ENCODE measurements at places on chromosomes 4 and X.

- no peak for DNase-seq
Observed at GRCh38 chr4:114015444-114015899, 36.0 kb upstream of the ARSJ start.

- DNase-seq = no peak
Observed at GRCh38 chr4:169650227-169650936, 30.0 kb downstream of the CLCN3 start.

DNA sequence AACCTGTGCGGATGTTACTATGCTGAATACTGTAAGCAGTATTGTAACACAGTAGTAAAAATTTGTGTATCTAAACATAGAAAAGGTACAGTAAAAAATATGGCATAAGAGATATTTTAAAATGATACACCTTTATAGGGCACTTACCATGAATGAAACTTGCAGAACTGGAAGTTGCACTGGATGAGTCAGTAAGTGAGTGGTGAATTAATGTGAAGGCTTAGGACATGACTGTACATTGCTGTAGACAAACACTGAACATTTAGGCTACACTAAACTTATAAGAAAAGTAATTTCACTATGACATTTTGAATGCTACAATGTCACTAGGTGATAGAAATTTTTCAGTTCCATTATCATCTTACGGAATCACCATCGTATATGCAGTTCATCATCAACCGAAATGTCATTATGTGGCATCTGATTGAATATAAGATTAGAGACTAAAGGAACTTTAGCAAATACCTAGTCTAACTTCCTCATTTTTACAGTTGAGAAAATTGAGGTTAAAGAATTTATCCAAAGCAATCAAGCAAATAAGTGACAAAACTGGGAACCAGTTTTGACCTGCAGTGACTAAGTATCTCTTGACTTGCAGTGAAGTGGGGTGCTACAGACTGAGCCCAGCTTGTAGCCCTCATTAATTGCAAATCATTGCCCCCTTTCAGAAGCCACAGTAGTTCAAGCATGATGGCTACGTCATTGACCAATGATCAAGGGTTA lies 55.3 kb downstream of the EGF start:
- no peak for DNase-seq

GRCh38 chr4:60846678-60847077 lies 353.4 kb upstream of the ADGRL3 start:
- no peak for DNase-seq

- no peak for DNase-seq
Observed at GRCh38 chrX:19569930-19570329, 54.6 kb upstream of the MAP3K15 start.

DNA sequence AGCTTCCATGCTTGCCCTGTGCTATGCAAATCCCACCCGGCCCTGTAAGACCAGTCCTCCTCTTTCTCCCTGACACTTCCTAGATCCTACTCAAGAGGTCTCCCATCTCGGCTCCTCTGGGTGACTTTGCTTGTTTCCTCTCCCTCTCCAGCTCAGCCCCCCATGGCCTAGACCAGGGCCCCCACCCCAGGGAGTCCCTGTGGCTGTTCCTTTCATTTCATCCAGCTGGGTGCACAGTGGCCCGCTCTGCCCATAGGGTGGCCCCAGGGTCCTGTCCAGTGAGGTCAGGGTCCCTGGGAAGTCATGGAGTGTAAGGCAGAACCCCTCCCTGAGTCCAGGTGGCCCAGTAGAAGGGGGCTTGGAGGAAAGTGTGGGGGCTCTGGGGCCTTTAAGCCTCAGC lies 52.3 kb upstream of the NKX1-1 start:
- no peak for DNase-seq

DNA sequence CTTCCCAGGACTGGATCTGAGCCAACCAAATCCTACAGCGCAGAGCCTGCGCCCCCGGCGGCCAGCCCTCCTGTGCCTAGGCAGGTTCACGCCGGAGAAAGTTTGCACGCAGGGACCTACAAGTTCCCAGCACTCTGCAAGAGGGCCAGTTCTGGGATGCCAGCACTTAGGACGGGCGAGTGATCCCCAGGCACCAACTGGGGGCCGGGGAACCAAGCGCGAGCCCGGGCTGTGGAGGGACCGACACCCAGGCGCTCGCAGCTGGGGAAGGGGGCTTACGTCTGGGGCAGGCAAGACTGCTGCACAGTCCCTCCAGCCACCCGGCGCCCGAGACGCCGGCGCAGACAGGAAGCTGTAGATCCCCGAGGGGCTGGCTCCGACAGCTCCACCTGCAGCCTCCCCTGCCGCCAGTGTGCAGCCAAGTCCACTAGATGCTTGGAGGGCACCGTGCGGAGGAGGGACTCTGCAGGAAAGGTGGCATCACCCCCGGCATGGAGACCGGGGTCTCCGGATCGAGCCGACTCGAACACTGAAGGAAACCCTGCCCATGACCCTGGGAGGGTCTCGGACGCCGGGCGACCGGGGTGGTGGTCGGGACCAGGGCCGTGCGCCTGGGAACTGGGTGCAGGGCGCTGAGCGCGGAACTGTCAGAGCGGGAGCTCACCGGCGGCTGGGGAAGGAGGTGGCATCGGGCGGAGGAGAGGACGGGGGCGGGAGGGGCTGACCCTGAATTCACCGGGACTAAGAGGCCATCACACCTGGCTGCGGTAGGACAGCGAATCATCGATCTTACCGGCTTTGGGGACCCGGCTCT lies 566 bp downstream of the CORIN start:
- DNase-seq = no peak

DNA sequence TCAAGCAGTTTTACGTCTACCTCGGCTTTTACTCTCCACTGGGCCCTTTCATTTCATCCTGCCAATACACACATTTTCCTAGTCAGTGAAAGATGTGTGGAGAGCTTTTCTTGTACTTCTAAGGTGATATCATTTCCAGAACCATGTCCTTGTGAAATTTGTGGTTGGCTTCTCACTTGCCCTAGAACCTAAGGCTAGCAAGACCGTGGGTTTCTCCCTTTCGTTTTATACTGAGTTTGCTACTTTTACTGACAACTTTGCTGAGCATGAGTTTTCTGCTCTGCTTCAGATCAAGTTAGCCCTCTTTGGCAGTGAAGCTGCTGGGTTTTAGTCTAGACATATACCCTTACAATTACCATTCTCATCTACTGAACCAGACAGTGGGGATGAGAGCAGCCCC lies 95.7 kb upstream of the FRMPD4 start:
- no peak for DNase-seq

DNA sequence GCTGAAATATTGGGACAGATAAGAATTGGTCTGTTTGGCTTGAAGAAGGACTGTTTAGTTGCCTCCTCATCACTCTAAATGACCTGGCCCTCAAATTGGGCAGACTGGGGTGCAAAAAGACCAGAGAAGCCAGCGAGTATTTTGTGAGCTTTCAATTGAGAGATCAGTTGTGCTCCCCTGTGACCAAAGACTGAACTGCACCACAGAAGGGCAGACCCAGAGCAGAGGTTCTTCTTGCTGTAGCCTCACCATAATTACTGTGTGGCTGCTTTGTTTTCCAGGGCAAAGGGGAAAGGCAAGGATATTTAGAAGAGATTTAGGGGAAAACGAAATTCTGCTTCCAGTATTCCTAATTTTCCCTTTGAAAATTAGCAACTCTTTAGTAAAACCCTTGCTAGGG lies 104.0 kb upstream of the MBNL3 start:
- peak; percentile 19 for DNase-seq

GRCh38 chrX:153650959-153651358 lies 4.0 kb downstream of the DUSP9 start:
- no peak for DNase-seq

GRCh38 chr4:158302076-158302866 lies 92.0 kb downstream of the TMEM144 start:
- DNase-seq = no peak

DNA sequence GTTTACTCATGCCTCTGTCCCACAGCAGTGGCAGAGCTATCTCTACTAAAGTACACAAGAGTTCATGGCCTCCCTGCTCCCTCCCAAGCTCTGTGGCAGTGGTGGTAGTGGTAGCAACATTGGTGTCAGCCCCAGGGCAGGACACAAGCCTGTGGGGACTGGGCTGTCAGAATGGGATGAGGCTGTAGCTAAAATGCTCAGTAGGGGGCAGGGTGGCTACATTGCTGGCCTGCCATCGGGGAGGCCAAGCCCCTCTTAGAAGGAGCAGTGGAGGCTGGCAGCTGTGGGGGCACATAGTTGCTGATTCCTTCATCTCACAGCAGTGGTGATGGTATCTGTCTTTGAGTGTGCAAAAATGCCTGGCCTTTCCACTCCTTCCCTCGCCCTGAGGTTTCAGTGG lies 461.7 kb downstream of the PCDH18 start:
- no peak for DNase-seq

- DNase-seq = no peak
Observed at GRCh38 chr4:97496298-97496873, 646.9 kb downstream of the STPG2 start.

DNA sequence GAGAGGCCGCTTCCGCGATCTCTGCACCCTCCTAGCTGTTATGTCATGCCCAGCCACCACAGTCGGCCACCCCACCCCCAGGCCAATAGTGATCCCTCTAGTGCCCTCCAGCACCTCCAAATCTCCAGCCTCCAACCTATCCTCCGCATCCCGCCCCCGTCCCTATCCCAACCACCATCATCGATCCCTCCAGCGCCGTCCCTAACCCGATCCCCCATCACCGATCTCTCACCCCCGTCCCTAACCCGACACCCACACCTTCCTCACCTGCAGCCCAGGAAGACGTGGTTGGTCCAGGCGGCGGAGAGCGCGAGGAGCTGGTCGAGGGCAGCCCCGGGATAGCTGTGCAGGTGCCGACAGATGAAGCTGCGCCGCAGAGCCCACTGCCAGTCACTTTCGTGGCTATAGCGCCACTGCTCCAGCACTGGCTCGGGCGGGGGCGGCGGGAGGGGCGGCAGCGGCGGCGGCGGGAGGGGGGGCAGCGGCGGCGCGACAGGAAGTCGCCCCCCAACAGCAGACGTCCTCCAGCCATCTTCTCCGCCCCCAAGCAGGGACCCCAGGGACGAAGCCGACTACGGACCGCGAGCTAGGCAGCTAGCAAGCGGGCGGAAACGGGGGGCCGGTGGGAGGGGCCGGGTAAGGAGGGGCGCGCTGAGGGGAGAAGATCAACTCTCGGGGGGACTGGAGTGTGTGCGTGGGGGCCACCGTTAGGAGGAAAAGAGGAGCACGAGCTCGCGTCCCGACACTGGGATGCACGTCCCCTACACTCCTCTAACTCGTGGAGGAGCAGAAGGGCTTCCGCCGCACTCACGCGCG lies 552 bp downstream of the NKRF start:
- DNase-seq = peak; percentile 30

DNA sequence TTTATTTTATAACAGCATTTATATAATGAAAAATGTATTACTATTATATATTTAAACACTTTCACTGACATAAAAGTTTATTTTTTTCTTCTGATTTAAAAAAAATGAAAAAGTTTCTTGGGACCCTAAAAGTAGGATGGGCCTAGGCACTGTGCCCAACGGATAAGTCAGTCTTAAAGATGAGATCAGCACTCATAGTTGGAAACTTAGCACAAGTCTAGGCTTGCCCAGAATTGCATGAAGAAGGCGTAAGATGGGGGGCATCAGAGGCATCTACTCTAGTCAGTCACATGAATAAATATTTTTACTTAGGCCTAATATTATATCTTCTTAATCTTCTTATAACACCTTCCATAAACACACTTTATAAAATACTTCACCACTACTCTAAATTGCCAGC lies 306.7 kb upstream of the GRID2 start:
- DNase-seq = no peak

DNA sequence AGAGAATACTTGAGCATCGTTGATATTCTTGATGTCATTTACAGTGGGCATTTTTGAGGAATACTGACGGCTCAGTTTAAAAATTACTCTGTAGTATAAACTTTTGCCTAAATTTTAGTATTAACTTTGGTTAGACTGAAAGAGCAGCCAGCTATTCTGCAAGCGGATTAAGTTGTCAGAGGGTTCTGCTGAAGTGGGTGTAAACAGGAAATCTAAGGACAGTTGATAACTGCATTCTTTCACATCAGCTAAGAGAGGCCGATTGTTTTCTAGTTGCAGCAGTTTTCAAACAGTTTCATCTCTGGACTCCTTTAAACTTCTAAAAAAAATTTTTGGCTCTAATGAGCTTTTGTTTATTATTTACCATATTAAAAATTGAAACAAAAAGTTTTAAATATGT lies 149.6 kb downstream of the RAPGEF2 start:
- DNase-seq = no peak

DNA sequence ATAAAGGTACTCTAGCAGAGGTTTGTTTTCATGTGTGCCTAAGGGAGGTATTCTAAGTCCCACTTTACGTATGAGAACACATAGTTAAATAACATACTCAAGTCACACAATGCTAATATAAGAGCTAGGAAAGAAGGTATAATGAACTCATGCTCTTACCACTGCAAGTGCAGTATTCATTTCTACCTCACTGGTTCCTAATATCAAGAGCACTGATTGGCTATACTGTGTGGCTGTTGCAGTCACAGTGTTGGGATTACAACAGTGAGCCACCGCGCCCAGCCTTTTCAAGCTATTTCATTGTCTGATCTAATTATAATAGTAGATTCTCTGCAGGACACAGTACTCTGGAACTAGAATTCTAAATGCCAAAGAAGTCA lies 84.0 kb downstream of the PDS5A start:
- no peak for DNase-seq

GRCh38 chrX:153334654-153335295 lies 822 bp downstream of the ZNF275 start:
- no peak for DNase-seq

GRCh38 chr4:121108557-121108956 lies 36.2 kb upstream of the NDNF start:
- no peak for DNase-seq

- DNase-seq = no peak
Observed at GRCh38 chrX:143636831-143637230, 930 bp upstream of the SLITRK4 start.

DNA sequence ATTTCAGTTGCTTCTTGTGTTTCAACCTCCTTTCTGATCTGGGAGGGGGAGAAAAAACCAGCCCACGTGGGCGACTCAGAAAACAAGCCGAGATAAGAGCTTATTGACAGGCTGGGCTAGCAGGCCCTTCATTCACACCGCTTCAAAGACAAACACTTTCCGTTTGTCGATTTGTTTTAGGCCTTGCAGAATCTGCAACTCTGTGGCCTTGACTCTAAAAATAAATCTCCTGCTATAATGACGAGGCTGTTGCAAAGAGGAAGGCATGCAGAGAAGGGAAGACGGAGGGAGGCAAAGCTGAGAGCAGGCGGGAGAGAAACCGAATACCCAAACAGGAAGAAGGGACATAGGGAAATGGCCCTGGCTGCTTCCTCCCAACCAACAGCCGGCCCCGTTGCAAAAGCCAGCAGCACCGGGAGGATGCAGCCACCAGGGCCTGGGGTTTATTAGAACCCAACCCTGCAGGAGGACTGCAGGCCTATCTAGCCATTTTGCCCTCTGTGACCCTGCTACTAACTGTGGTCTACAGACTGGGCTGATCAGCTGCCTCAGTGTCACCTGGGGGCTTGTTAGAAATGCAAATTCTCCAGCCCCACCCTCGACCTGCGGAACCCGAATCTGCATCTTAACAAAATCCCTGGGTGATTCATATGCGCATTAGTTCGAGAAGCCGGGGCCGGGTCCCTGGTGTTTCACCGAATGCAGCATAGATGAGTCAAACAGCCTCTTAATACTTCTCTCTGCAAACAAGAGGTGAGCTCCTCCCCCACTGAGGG lies 325.5 kb downstream of the BCOR start:
- peak; percentile 78 for DNase-seq

Measured in suppressor macrophage (primary cell).